ENCODE measurements at places on chromosomes 12 and 14.

GRCh38 chr12:109721276-109721675, 7.7 kb downstream of the FAM222A start:
- no peak for DNase-seq

- no peak for DNase-seq
Observed at GRCh38 chr12:45336331-45336730, 120.4 kb downstream of the ANO6 start.

DNA sequence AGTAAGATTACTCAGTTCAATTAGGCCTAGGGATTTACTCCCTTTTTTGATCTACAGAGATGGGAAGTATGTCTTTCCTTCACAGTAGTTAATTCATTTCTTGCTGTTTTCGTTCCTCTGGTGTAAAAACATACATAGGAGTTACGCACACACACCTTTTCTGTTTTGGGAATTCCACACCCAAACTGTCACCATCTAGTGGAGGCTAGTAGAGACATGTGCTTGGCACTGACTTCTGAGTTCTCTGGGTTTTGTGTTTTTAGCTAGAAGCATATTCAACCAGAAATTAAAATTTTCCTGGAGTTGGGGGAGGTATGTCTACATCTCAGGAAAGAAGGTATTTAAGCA, 1.4 kb downstream of the SUSD6 start:
- no peak for DNase-seq

- no peak for DNase-seq
Observed at GRCh38 chr12:115401761-115402160, 717.8 kb upstream of the TBX3 start.

GRCh38 chr14:100828031-100828769, 2.3 kb downstream of the MEG3 start:
- no peak for DNase-seq

- DNase-seq, result no peak
Observed at GRCh38 chr12:75720812-75721641, 209.6 kb upstream of the KRR1 start.

DNA sequence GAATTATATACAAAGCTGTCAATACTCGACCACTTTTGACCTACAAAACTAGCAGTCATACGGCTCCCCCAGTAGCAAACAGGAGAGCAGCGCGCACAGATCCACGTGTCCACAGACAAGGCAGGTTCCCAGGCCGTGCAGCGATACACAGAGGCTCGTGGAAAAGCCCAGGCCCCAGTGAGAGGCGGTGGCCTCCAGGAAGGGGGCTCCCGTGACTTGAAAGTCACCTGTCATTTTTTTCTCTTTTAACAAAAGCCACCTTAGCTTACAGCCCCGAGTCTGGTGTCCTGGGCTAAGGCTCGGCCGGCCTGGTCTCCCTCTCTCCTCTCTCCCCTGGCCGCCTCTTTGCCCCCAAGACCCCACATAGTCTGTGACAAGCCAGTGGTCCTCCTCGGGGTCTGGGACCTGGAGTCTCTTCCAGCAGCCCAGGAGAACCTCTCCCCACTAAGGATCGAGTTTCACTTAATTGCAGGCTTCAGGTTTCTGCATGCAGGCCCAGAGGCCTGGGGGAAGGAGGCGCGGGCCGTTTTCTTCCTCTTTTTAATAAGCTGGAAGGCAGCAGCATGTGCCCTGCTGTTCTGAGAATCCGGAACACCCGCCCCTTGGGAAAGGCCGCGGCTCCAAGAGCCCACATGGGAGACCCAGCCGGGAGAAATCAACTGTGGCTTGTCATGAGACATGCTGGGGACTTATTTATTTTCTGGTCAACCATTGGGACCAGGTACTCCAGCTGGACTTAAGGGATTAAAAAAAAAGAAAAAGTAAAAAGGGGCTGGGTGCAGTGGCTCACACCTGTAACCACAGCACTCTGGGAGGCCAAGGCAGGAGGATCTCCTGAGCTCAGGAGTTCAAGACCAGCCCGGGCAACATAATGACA, 15.9 kb downstream of the NCOR2 start:
- no peak for DNase-seq

DNA sequence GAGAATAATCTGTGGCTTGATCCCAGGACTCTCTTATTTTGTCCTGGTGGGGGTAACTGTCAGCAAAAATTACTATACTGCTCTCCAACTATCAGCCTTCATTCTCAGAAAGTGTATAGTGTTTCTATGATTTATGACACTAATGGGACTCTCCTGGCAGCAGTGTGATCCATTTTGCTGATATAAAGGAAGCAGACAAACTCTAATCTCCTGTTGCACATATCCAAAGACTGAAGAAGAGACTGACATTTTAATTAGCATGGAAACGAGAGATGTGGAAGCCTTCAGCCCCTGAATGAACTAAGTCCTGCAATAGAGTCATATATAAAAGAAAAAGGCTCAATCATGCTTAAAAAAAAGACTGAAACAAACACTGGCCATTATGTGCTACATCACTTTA, 127.8 kb upstream of the SSTR1 start:
- DNase-seq, result no peak

DNA sequence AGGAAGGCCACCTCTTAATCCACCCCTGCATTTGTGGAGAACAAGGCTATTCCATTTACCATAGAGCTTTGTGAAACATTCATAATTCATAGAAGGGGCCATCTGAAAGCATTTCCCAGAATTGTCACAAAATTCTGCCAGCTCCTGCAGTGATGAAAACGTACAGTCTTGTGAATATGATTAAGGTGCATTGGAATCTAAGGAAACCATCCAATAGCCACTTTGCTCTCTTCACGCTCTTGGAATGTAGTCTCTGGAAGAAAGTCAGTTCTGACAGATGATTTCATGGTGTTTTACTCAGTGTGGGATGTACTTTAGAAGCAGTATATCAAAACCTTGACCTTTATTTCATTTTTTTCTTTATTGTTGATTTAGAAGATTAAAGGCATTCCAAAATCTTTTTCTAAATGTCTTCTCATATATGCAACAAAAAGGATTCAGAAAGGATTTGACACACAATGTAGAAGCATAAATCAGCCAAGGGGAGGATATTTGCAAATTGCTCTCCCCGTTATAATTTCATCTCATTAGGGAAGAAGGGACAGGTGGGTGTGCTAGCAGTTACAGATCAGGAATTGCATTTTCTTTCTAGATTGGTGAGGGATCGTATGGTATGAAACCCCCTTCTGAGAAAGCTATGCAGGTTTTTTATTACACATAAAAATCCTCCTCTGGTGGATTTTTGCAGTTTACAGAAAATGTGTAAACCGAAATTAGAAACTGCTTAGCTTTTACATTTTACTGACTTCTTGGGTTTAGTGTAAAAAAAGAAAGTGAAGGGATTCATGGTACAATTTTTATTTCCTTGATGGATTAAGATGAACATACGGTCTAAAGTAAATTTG, 390.2 kb downstream of the LRIG3 start:
- no peak for DNase-seq

DNA sequence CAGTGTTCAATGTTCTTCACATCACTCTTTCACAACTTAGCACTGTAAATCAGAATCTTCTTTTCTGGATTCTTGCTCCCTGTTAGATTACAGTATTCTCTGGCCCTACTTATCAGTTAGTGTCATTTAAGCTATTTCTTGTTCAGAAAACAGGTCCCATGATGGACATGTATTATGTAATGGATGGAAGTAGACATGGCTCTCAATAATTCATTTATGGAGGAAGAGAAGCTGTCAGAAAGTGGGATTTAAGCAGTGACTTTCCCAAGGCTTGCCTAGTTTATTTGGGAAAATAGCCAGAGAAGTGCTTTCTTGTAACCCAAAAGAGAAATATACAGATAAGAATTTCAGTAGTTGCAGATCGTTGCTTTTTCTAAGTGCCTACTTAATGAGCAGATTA, 1.6 kb downstream of the ERC1 start:
- DNase-seq, result no peak

DNA sequence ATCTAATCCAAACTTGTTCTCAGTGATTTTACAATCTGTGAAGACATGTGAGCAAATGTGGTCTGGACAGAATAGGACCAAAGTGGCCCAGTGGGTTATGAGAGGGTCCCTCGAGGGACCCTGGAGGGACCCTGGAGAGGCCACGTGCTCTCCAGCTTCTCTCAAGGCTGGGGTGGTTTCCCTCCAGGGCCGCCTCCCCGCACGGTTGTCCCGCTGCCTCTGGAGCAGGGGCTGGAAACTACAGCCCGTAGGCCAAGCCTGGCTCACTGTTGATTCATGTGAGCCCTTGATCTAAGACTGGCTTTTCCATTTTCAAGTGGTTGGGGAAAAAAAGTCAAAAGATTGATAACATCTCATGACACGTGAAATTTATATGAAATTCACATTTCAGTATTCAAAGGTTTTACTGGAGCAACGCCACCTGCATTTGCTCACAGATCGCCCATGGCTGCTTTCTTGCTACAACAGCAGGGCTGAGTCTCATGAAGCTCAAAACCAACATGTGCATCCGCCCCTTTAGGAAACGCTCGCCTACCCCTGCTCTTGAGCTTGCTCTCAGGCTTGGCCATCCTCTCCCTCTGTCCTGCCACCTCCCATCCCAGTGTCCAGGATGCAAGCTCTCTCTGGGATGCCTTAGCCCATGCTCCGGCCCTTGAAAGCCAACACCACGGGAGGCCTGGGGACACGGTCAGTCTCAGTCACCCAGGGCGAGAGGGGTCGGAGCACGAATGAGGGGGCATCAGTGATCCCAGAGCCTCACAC, 12.1 kb upstream of the LRTM2 start:
- DNase-seq, result no peak

GRCh38 chr12:95179011-95179410, 38.3 kb downstream of the FGD6 start:
- DNase-seq, result no peak

DNA sequence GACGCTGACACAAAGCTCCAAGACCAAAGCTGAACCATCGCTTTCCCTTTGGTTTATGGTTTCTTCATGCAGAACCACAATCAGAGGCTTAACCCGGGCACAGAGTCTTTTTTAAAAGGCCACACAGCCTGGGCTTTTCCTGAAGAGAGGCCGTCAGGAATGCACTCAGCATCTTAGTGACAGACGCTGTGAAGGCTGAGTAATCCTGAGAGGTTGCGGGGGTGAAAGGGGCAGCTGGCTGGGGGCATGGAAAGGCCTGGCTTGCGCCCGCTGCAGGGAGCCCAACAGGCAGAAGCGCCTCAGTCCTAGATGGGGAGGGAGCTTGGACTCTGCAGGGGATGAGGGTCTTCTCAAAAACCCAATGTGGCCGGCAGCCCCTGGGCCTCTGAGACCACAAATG, 13.6 kb downstream of the CTDSP2 start:
- no peak for DNase-seq

DNA sequence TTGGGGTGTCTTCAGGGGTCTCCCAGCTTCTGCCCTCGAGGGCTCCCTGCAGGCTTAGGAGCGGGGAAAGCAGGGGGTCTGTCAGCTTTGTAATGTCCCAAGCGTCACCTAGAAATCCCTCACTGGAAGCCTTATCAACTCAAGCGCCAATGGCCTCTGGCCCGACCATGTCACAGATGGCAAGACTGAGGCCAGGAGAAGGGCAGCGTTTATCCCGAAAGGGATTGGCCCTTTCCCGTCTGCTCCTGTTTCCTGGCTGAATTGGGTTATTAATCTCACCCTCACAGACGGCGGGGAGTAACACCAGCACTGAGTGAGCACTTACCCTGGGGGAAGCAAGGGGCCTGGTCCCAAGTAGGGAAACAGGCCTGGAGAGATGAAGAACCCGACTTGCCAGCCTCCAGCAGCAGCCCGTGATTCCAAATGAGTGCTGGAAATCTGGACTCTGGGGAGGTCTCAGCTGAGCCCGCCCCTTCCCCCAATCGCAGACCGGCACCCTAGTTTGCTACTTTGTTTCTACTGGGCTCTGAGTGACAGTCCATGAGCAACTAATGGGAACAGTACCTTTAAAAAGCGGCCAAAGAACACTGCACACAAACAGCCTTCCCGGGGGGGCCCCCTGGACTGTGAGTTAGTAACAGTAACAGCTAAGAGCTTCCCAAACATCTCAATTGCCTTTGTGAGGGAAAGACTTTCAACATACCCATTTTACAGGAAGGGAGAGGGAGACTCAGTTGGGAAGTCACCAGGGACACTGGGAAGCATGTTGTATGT, 2.1 kb upstream of the NCOR2 start:
- DNase-seq, result no peak

- no peak for DNase-seq
Observed at GRCh38 chr12:84661786-84662185, 250.8 kb downstream of the SLC6A15 start.

DNA sequence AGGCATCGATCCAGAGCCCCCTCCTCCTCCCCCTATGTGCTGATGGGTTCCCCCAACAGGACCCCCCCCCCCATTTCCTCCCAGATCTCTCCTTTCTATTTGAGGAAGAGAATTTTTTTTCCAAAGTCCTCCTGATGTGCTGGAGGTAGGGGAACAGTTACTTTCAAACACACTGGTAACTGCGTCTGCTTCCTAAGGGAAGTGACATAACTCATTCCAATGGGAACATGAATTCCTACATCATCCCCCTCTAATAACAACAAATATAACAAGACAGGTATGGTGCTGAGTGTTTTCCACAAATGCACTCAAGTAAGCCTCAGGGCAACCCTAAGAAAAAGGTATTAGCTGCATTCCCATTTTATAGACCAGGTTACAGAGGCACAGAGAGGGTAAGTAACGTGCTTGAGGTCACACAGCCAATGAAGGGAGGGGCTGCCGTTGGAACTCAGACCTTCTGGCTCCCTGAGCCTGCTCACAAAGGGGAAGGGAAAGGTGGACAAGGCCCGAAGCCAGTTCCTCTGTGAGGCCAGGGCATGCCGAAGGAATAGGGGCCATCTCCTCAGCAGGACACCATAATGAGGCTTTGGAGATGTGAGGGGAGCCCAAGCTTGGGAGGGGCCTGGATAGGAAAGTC, 121.1 kb upstream of the NCOR2 start:
- DNase-seq, result no peak

DNA sequence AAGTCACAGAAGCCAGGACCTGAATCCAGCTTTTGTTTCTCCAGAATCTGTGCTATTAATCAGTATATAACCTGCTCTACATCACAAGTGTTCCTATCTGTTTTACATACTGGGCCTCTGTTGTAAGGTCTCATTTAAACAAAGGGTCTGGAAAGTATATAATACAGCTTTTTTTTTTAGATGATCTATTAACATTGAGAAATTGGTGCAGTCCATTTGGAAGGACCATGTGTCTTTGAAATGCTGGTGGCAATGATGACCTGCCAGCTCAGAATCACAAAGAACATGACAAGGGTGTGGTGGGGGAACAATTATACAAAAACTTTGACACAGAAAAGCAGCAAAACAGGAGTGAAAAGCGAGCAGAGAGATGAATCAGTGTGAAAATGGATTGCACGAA, 164.6 kb downstream of the PPM1H start:
- DNase-seq, result no peak

GRCh38 chr12:112950701-112951100, 12.4 kb downstream of the OAS3 start:
- no peak for DNase-seq

- no peak for DNase-seq
Observed at GRCh38 chr12:92028441-92028709, 117.3 kb downstream of the BTG1 start.

- no peak for DNase-seq
Observed at GRCh38 chr14:31232081-31232480, 24.5 kb upstream of the HECTD1 start.

- DNase-seq, result no peak
Observed at GRCh38 chr14:36866867-36867266, 205.2 kb downstream of the PAX9 start.

Measured in Jurkat, Clone E6-1 (cell line).